ENCODE measurements at places on chromosomes 2 and 18.

DNA sequence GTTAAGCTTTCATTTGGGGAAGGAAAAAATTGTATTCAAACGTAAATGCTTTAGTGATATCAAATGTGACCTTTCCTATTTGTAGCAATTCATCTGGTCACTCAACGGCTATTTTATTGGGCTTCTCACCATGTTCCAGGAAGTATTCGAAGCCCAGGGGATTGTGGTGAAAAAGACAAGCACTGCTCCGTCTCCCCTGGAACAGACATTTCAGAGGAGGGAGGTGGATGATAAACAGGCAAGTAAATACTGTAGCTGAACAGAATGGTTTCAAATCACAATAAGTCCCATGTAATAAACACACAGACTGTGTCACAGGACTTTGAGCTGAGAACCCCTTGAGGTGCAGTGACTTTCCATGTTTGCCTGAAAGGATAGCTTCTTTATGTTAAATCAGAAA, 464.7 kb upstream of the HNRNPA3 start:
- no peak for DNase-seq

DNA sequence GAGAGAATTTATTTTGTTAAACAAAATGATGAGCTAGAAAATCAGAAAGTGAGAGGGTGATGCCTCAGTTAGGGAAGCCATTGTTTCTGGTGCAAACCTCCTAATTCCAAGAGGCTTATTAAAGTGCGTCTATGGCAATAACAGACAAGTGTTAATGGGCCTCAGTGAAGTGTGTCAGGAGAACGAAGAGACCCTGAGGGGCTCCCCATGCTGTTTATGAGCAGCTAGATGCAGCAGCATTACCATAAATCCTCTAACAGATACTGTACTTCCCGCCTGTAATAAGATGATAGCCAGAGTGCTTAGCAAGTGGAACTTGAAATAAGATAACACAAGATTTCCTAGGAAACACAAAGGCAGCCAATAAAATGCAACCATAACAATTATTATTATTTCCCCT, 157.4 kb downstream of the MYT1L start:
- no peak for DNase-seq

- no peak for DNase-seq
These were observed 7.0 kb downstream of the INPP1 start for GRCh38 chr2:190350371-190350770.

- DNase-seq, result no peak
These were observed 52.7 kb upstream of the CALCRL start for GRCh38 chr2:187500585-187501359.

- DNase-seq, result no peak
These were observed 77.7 kb upstream of the IGFBP5 start for GRCh38 chr2:216773072-216773471.

GRCh38 chr2:128876986-128877983, 558.6 kb upstream of the HS6ST1 start:
- DNase-seq, result no peak

DNA sequence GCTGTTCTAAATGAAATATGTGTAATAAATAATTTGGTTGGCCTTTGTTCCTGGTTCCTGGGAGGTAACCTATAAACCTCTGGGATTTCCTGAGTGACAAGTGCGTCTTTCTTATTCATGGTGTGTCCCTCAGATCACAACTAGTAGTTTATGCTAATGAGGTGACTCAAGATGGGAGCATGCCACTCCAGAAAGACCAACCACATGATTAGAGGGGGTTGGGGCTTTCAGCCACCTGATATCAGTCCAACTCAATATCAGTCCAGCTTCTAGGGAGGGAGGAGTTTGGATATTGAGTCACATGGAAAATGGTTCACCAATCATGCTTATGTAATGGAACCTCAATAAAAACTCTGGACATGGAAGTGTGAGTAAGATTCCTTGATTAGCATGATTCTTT, 96.6 kb downstream of the QPCT start:
- no peak for DNase-seq

DNA sequence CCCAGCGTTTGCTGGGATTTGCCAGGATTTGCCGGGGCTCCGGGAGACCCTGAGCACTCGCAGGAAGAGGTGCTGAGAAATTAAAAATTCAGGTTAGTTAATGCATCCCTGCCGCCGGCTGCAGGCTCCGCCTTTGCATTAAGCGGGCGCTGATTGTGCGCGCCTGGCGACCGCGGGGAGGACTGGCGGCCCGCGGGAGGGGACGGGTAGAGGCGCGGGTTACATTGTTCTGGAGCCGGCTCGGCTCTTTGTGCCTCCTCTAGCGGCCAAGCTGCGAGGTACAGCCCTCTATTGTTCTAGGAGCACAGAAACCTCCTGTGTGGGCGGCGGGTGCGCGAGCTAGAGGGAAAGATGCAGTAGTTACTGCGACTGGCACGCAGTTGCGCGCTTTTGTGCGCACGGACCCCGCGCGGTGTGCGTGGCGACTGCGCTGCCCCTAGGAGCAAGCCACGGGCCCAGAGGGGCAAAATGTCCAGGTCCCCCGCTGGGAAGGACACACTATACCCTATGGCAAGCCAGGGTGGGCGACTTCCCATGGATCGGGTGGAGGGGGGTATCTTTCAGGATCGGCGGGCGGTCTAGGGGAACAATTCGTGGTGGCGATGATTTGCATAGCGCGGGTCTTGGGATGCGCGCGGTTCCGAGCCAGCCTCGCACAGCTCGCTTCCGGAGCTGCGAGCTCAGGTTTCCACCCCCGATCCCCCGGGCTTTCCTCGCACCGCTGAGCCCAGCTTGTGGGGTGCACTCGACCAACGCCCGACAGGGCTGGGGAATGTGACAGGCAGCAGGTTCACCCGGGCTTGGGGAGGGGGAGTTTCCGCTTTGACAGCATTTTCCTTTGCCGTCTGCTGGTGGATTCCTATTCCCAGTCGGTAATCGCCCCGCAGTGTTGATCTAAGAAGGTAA, 2.8 kb downstream of the ONECUT2 start:
- no peak for DNase-seq

DNA sequence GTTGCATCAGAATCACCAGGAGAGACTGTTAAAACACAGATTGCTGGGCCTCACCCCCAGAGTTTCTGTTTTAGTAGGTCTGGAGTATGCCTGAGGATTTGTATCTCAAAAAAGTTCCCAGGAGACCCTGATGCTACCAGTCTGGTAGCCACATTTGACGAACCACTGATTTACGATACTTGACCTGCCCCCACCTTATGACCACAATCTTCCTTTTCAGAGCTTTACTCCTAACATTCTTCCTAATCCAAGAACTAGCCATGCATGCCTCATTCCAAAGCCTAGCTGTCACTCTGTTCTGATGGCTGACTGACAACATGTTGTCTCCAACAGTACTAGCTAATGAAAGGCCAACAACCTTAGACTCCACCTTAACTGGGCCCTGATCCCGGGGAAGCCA, 191.4 kb downstream of the MBD2 start:
- no peak for DNase-seq

DNA sequence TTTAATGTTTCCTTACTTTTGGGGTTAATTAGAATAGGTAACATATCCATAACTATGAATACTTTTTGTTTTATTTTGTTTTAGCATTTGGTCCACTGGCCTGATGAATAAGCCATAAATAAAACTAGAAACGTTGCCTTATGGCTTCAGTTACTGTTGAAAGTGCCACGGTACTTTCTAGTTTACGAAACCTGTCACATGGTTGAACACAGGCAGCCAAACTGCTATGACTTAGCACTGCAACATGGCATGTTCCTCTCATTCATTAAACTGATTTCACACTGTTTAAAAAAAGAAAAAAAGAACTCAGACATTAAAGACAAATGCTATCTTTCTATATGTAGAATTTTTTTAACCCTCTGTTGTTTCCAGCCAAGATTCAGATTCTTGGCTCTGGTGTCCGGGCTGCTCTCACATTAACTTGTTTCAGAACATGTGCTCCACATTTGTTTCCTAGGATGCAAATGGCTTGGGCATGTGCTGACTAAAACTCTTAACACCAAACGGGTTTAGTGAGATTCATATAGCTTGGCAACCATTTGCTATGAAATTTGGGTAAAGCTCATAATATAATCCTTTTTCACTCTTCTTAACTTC, 323.9 kb upstream of the RND3 start:
- DNase-seq, result no peak

DNA sequence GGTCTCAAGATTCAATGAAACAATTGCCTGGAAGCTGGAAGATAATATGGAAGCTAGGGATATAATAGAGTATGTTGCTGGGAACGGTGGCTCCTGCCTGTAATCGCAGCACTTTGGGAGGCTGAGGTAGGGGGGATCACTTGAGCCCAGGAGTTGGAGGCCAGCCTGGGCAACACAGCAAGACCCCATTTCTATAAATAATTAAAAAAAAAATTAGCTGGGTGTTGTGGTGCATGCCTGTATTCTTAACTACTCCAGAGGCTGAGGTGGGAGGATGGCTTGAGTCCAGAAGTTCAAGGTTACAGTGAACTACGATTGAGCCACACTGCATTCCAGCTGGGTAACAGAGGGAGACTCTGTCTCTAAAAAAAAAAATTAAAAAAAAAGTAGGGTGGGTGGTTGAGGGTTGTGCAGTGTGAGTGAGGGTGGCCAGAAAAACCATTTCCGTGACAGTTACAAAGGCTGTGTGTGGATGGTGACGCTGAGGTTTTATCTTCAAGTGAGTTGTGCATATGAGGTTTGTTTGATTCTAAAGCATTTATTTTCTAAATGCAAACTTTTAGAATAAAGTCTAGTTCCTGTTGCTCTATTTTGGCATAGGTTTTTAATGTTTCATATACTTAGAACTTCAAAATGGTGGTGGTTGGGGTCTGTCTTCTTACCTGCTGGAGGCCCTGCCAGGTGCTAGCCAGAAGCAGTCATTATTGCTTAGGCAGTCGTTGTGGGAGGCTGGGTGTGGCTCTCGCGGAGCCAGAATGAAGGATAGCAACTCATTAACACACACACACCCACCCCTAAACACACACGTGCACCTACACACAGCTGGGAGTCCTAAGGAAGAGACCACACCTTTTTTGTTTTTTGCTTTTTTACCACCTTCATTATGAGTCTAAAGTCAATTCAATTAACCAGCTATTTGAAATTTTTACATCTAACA, 4.7 kb upstream of the IL1R2 start:
- DNase-seq, result no peak

GRCh38 chr2:191255271-191255670, 10.1 kb downstream of the MYO1B start:
- no peak for DNase-seq

GRCh38 chr2:224934526-224935188, 107.6 kb downstream of the DOCK10 start:
- DNase-seq, result no peak

DNA sequence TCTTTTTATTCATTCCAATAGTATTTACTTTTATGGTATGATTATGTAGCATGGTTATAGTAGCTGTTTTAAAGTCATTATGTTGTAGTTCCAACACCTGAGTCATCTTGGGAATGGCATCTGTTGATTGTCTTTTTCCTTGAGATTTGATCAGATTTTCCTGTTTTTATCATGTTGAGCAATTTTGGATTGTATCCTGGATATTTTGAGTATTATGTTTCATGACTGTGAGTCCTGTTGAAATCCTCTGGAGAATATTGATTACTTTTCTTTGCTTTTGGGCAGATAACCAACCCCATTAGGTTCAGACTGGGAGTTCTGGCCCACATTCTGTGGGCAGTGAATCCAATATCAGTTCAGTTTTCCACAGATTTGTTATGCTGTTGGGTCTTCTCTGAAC, 163.2 kb upstream of the SPRED2 start:
- DNase-seq, result no peak

GRCh38 chr2:96131152-96131812, 7.0 kb downstream of the ASTL start:
- DNase-seq, result no peak

- DNase-seq, result no peak
These were observed 8.3 kb downstream of the TM4SF20 start for GRCh38 chr2:227370791-227371312.

DNA sequence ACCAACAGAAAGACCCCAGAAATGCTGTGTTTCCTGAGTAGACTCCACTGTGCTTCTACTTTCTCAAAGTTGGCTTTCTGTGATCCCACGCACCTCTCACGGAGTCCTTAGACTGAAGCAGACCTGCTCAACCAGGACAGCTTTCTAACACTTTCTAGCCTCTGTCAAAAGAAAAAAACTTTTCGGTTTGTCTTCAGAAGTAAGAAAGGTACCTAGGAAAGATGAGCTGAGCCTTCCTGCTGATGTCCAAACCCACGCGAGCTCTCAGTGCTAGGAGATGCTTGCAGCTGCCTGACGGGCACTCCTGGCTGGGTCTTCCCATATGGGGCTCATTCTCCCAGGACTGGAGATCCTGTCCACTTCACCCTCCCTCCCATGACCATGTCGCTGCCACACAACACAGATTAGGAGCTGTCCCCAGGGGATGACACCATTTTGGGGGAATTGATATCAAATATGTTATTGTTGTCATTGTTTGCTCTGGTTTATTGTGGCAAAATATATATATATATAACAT, 49.2 kb upstream of the DAPL1 start:
- DNase-seq, result no peak

DNA sequence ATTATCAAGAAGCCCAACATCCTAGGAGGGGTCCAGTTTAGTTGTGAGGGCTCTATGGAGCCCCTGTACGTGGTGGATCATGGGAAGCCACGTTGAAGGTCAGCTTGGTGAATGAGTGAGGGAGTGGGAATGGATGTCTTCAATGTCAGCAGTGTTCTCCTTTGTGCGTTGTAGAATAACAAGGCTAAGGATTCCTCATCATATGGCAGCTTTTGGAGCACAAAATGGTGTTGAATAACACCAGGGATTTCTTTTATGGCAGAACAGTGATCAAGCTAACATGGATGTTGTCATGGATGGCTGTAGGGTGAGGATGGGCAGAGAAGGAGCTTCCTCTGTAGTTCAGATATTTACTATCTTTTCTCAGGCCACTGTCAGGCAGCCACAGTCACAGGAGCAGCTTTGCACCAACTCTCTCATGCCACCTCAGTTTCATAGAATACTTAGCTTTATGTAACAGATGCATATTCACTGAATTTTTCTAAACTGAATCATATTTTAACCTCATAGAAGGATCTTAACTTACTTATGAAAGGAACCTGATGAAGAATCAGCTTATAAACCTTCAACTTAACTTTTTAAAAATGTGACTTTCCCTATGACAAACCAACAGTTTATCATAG, 284.5 kb upstream of the EPAS1 start:
- no peak for DNase-seq

GRCh38 chr18:31049189-31049588, 6.6 kb upstream of the DSC3 start:
- DNase-seq, result no peak

DNA sequence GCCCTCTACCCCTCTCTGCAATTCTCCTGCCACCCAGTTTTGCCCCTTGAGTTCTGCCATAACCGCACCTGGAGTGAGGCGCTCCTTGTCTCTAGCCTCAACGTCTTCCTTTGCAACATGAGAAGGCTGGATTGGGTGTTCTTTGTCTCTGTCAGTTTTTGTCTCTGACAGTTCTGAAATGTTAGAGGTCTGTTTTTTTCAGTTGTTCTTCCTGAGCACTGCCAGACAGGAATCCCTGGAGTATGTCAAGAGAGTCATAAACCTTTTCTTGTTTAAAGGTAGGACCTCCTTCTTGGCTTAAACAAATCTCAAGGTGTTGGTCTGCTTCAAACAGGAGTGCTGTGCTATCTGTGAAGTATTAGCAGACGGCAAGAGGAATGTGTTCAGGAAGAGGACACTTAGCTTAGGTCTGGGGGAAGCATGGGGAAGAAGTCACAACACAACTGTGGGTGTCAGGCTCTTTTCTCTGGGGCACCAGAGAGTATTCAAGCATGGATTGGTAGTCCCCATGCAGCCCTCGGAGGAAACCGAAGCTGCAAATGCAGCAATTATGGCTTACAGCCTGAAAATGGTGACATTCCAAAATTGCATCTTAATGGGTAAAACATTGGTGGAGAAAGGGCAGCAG, 32.3 kb downstream of the AFF3 start:
- no peak for DNase-seq
